Kidney (tissue), 22 donors: ENCODE measurements at places on chromosomes 1 and 21. TPM values are rescaled to one million over a fixed set of nuclear protein-coding genes. Genes with fewer than 3 reads are reported as not detected.

- DNase-seq: no peak
Observed at GRCh38 chr1:1429671-1430073, 5.8 kb upstream of the VWA1 start.

Gene BRWD1
- 43.9 TPM for total RNA-seq

DNA sequence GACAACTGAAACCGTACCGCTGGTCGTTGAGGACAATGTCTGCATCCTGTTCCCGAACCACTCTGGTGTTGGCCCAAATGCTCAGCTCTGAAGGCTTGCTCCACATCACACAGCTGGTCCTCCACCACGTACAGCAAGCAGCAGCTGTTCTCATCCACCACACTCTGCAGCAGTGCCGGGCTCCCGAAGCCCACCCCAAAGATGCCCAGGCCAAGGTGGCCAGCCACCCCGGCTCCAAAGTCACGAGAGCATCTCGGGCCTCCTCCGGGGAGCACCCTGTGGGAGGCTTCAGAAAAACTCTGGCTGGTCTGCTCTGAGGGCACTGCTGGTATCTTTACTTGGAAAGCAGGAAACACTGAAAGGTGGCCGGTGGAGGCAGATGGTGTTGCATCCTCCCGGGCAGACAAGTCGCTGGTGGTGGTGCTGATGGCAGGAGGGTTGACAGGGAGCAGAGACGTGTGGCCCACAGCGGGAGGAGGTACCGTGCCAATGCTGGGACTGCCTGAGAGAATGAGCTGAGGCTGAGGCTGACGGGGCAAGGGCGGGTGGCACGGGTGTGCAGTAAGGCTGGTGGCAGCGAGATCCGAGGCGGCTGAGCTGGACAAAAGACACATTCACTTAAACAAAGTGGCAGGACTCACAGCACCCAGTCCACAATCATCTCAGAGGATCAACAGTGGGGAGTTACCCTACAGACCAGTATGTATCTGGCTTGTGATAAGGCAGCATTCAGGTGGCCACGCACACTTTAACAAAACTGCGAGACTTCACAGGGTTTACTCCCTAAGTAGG, 6.5 kb upstream of the CCDC27 start:
- peak; percentile 54 for DNase-seq

GRCh38 chr1:109299558-109300343, 7.1 kb downstream of the MYBPHL start:
- DNase-seq: peak; percentile 29

Gene TMEM234
- 39.4 TPM for total RNA-seq

DNA sequence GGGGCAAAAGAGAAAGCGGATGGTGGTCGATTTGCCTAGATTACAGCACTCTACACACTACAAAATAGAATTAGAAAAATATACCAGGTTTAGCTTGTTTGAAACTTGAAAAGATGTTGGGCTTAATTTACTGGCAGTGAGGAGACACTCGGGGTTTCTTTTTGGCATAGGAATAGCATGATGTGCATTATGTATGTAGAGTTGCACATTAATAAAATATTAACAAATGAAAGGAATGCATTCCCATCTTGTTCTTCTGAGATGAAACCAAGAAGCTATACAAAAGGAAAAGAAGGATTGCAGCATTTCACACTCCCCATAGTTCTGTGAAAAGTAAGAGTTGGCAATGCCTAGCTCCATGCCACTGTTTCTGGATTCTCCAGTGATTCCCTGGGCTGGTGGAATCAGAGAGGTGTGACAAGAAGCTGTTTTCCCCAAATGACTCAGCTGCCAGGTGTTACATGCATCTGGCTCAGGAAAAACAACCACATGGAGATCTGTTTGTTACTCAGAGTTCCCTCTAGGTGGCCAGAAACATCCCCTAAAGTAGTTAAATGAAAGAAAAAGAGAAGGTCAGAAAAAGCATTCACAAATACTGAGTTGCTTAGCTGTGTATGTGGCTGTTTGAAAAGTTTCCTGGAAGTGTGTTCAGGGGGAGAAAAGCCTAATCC, 115.6 kb downstream of the UCK2 start:
- no peak for DNase-seq

Gene CACNA1S
- not detected for total RNA-seq

Gene KCNQ4
- 1.2 TPM for total RNA-seq

DNA sequence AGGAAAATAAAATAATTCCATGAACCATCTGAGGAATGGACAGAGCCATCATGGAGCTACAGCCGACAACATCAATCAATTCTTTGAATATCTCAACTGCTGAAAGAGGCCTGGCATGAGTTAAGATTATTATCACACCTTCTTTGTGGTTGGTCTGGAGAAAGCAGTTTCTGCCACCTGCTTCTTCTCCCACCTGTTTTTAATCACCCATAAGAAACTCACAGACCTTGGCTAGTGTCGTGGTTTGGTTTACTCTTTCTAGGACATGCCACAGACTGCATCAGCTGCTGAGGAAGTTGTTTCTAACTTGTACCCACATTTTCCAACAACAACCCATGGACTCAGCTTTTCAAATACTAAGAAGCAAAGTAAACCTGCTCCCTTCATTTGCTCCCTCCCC, 65.6 kb downstream of the NTPCR start:
- no peak for DNase-seq

GRCh38 chr1:24027838-24028468, 47.8 kb upstream of the SRSF10 start:
- DNase-seq: peak; percentile 61

GRCh38 chr1:27372808-27373690, 1.6 kb downstream of the FCN3 start:
- no peak for DNase-seq

Gene MUTYH
- total RNA-seq: 29.0 TPM

Gene GBP7
- not detected for total RNA-seq

DNA sequence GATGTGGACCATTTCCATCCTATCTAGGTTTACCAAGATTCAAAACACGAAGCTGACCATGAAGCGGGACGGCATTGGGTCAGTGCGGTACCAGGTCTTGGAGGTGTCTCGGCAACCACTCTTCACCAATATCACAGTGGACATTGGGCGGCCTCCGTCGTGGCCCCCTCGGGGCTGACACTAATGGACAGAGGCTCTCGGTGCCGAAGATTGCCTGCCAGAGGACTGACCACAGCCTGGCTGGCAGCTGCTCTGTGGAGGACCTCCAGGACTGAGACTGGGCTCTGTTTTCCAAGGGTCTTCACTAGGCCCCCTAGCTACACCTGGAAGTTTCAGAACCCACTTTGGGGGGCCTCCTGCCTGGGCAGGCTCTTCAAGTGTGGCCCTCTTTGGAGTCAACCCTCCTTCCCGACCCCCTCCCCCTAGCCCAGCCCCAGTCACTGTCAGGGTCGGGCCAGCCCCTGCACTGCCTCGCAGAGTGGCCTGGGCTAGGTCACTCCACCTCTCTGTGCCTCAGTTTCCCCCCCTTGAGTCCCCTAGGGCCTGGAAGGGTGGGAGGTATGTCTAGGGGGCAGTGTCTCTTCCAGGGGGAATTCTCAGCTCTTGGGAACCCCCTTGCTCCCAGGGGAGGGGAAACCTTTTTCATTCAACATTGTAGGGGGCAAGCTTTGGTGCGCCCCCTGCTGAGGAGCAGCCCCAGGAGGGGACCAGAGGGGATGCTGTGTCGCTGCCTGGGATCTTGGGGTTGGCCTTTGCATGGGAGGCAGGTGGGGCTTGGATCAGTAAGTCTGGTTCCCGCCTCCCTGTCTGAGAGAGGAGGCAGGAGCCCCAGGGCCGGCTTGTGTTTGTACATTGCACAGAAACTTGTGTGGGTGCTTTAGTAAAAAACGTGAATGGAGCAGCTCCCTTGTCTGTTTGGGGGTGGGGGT, 864 bp upstream of the CCDC24 start:
- DNase-seq: no peak

- DNase-seq: no peak
Observed at GRCh38 chr1:184708084-184708676, 46.5 kb downstream of the EDEM3 start.

DNA sequence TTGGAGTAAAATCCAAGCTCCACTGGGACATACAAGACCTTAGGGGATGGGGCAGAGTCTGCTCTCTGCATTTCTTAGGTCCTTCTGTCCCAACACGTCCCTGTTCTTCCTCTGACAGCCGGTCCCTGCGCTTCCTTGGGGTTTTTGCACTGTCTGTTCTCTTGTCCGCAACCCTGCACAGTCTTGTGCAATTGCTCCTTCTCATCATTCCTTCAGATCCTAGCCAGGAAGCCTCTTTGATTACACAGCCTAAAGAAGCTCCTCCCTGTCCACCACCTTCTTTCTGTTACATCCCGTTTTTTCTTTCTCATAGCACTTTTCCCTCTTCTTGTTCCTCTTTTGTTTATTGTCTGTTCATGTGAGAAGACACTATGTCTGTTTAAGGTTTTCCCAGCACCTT, 19.9 kb downstream of the ACOT11 start:
- DNase-seq: peak; percentile 17

- DNase-seq: no peak
Observed at GRCh38 chr1:92792340-92792782, 7.5 kb upstream of the EVI5 start.

GRCh38 chr1:107544285-107544684, 403.4 kb downstream of the NTNG1 start:
- DNase-seq: no peak

Gene TMPRSS15
- not detected for total RNA-seq

GRCh38 chr1:81484284-81484683, 316.4 kb upstream of the ADGRL2 start:
- no peak for DNase-seq

Gene DCST2
- total RNA-seq: 1.4 TPM

Gene HMGCS2
- total RNA-seq: 3.9 TPM

- no peak for DNase-seq
Observed at GRCh38 chr1:44112486-44112885, 6.1 kb upstream of the KLF17 start.

Gene PSMB4
- 212 TPM for total RNA-seq

DNA sequence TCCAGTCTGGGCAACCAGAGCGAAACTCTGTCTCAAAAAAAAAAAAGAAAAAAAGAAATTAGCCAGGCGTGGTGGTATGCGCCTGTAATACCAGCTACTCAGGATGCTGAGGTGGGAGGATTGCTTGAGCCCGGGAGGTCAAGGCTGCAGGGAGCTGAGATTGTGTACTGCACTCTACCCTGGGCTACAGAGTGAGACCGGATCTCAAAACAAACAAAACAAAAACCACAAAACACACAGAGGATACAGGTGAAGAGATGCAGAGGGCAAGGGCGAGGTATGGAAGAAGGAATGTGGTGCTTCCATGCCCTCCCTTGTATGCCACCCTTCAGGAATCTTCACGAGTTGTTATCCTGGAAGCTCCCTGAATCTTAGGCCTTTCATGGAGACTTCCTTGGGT, 68.5 kb downstream of the NDUFS5 start:
- DNase-seq: no peak

Gene NECTIN4
- 12.8 TPM for total RNA-seq

DNA sequence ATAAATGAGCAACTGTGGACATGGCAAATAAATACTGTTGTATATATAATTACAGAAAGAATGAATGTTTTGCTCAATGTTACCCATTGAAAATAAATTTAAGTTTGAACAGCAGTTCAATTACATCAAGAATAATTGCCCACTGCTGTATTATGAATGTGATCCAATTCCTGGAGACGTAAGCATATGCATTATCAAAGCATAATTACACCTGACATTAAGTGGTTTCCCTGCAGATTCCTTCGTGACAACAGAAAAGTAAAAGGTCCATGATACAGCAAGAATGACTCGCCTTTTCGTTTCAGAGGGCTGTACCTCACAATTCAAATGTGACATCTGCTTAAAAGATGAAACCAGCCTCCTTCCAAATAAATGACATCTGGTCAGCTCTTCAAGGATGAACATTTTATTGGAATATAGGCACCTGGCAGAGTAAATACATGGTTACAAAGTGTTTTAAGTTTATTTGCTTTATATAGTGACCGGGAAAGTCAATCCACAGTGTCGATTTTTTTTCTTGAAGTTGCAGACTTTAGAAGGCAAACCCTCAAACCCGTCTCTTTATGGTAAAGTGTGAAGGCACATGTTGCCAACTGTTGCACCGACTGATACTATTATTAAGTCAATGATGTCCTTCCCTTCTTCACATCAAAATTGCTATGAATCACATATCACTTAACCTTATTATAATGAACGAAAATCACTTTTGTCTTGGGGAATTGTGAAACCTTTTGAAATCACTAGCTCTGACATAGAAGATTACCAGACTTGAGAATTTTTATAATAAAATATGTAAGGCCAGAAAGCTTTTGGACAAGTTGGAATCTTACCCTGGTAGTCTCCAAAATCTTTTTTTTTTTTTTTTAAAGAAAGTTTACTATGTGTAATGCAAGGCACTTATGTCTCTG, 36.2 kb upstream of the EDEM3 start:
- DNase-seq: no peak

DNA sequence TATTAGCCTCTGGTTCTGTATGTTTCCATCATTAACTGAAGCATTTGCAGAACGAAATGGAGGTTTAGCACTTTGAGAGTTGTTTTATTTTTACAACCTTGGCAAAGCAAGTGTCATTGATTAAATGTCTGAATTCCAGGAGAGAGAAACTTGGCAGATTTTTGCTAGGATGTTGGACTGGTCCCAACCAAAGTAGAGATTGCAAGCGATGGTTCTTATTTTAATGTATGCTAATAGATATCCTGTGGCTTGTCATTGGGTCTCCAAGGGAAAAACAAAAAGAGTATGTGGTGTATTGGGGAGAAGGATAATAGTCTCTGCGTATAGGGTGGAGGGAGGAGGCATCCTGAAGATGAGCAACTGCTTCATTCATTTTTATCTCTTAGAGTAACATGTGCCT, 457.2 kb upstream of the RUNX1 start:
- no peak for DNase-seq

DNA sequence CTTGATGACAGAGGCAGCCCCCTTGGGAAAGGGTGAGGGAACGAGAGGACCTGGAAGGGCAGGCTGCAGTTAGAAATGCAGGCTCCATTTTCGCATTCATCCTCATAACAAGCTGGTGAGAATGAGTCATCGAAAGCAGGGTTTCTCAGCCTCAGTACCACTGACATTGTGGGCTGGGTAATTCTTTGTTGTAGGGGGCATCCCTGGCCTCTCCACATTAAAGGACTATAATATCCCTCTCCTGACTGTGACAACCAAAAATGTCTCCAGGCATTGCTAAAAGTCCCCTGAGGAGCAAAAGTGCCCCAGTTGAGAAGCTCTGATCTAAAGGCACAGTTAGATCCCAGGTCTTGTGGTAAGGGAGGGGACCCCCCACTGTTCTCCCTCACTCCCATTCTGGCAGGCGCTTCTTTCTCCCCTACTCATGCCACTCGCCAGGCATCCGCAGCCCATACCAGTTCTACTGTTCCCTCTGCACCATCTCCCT, 20.4 kb downstream of the KCNN3 start:
- peak; percentile 29 for DNase-seq
